Testis (tissue), 5 donors: ENCODE measurements at places on chromosomes 4 and X.
A peak's percentile ranks its signal among the peaks of the same experiment; 100 is the strongest.

DNA sequence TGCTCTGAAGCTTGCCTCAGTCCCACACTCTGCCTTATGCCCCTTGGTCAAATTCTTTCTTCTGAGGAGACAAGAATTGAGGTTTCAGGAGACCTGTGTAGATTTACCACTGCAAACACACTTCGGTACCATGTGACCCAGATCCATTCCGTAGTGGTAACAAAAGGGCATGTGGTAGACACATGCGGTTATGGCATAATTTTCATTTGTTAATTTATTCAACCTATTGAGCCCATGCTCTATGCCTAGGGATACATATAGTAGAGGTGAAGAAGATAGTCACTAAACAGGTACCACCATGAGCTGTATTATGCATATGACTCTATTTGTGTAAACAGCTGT lies 190.9 kb downstream of the NDST4 start:
- DNase-seq: no peak

DNA sequence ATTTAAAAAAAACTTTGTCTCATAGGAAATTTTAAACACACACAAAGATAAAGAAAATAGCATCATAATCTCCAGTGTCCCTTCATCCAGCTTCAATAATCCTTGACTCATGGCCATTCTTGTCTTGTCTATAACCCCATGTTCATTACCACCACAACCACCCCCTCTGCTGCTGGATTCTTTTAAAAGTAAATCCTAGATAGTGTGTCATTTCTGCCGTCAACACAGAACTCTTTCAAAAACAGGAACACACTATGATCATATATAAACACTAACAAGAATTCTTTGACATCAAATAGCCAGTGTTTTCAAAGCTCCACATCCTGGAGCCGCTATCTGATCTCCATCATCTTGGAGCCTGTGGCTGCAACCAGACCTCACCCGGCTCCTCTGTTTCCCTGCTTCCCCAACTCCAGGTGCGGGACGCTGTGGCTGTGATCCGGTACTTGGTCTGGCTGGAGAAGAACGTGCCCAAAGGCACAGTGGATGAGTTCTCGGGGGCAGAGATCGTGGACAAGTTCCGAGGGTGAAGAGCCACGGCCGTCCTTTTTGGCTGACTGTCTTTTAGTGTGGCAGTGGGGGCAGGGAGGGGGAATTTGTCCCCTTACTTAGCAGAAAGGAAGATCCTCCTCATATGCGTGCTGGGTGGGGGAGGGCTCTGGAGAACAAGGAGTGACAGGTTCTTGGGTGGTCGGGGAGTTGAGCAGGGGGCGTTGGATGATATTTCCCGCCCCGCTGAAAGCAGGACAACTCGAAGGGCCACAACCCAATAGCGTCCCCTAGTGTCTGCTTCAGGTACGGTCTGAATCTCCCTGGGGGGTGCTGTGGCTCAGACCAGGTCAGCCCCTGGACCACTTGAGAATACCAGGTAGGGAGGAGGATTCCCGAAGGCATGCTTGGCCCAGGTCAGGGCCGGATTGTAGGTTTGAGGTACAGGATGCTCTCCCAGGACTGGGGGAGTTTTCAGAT lies 15.6 kb downstream of the XPNPEP2 start:
- no peak for DNase-seq

- DNase-seq: no peak
These were observed 43.1 kb downstream of the MRPL1 start for GRCh38 chr4:77905651-77906263.

DNA sequence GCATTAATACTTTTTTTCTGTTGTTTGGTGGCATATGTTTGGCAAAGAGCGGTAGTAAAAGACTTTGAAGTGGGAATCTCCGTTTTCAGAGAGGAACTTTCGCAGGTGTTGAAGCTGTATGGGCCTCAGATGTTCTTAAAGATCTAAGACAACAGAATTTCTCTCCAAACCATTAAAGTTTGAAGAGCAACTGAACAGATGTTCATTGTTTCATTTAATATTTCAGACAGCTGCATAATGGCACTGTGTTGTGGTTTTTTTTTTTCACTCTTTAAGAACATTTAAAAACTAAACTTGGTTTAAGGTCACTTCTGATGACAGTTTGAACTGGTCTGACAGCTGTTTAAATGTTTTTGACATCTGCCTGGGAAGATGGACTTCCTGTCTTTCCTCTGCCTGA lies 882.7 kb upstream of the PCDH10 start:
- DNase-seq: no peak

DNA sequence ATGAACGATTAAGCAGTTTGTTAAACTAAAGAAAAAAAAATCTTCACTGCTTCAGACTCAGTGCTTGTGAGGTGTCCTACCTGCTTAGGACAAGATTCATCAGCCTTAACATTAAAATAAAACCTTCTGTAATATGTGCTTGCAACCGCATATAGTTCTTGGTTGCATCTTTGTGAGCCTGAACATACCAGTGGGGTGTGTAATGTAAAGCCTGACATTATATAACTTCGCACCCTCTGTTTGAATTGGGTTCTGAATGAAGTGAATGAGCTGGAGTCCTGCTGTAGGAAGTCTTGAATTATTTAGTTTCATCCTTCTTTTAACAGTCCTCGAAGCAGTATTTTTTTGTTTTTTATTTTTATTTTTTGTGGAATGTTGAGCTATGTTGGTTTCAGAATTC lies 3.1 kb downstream of the KDM6A start:
- no peak for DNase-seq

- peak; percentile 62 for DNase-seq
These were observed 4.7 kb downstream of the HS3ST1 start for GRCh38 chr4:11424000-11424399.

DNA sequence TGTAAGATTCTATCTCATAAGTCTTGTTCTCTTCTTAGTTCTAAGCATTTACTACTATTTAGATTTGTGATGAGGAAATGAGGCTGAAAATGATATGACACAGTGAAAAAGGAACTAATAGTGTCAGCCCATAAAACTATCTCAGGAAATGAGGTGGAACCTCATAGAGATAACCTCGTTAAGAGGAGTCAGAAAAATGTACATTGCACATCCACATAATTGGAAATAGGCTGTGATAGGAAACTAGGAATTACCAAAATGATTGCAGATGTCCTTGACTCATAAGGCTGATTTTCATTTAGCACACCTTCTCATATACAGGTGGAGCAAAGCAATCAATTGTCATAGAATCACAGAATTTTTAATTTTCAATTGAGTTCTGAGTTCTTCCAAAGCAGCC lies 26.8 kb downstream of the ANXA10 start:
- no peak for DNase-seq

- no peak for DNase-seq
These were observed 65.0 kb downstream of the SCD5 start for GRCh38 chr4:82733636-82734035.

GRCh38 chr4:3372264-3372932 lies 69.4 kb upstream of the HGFAC start:
- no peak for DNase-seq

DNA sequence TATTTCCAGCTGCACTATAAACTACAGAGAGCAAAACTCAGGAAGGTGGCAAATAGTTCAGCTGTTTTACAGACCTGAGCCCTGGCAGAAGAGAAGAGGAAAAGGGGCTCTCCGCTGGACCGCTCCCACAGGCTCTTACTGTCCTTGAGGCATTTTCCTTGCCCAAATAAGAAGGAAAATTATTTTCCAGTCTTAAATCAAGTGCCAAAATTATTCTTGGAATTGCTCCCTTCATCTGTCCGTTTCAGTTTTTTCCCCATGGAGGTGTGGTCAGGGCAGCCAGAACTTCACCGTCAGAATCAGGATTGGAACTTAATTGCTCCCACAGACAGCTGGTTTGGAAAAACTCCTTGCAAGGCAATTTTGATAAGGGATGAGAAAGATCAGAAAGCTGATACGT lies 35.2 kb upstream of the SPINK2 start:
- no peak for DNase-seq

DNA sequence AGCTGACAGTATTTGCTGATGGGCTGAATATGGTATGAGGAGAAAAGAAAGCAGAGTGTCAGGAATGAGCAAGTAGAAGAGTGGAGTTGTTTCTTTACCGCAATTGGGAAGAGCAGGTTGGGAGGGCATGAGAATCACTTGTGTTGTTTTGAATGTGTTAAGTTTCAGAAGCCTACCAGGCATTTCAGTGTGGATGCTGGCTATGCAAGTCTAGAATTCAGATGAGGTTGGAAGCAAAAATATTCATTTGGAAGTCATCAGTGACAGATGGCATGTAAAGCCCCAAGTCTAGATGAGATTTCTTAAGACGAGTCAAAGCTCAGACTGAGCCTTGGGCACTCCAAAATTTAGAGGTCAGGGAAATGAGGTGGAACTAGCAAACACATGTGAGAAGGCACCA lies 156.4 kb downstream of the TSPAN5 start:
- no peak for DNase-seq

DNA sequence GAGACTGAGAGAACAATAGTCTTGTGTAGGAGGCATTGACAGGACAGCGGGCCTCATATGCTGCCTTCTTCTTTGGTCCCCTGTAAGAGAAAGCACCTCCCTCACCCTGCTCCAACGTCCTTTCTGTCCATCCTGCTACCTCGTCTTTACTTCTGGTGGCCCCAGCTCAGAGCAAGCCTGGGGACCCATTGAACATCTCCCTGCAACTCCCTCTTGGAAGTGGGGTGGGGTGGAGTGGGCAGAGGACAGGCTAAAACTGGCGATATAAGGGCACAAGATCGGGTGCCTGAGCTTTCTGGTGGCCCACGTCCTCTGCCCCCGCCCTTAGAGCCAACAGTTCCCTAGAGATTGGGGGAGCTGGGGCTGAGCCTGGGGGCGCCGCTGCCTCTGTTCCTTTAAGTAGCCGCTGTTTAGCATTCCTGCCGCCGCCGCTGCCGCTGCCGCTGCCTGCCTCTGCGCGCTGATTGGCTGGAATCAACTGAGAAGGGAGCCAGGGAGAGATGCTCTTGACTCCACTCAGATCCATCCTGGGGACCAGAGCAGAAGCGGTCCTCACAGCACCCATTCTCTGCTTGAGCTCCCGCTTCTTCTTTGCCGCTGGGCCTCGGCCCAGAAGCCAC lies at the start of gene DLG3:
Gene DLG3 (plus strand): TSS at position 510 of the 620 bp plus-strand sequence. CDS start 367 bp downstream, outside the sequence.
- peak; percentile 38 for DNase-seq

GRCh38 chrX:131046596-131046995 lies 11.6 kb upstream of the ARHGAP36 start:
- DNase-seq: no peak

- DNase-seq: no peak
These were observed 167.8 kb downstream of the LDB2 start for GRCh38 chr4:16730522-16731205.

DNA sequence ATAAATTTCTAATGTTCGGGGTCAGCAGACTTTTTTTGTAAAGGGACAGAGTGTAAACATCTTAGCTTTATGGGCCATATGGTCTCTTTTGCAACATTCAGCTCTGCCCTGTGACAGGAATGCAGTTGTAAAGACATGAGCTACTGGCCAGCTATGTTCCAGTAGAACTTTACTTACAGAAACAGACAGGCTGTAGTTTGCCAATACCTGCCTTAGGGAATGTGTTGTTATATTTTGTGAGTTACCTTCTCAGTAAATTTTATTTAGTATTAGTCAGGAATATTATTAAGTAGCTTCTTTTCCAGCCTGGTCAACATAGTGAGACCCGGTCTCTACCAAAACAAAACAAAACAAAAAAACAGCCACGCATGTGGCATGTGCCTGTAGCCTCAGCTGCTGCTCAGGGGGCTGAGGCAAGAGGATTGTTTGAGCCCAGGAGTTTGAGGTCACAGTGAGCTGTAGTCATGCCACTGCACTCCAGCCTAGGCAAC lies 48.7 kb downstream of the HTT start:
- peak; percentile 74 for DNase-seq

DNA sequence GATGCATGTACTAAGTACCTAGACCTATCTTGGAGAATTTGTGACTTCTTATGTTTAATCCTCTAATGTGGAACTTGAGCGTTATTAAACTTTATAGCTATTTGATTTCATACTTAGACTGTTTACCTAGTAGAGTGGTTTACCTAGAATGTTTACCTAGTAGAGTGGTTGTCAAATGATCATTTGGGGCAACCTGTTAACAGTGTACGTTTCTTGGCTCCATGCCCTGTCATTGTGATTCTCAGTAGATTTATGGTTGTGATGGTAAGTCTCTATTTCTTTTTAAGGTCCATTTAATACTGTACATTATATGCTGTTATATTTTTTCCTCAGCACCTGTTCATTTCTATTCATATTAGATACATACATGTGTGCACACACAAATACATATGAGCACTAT lies 233.0 kb upstream of the MAD2L1 start:
- no peak for DNase-seq

- no peak for DNase-seq
These were observed 59.0 kb upstream of the AGTR2 start for GRCh38 chrX:116111497-116111896.

- no peak for DNase-seq
These were observed 22.5 kb upstream of the ARHGAP6 start for GRCh38 chrX:11688201-11688600.

DNA sequence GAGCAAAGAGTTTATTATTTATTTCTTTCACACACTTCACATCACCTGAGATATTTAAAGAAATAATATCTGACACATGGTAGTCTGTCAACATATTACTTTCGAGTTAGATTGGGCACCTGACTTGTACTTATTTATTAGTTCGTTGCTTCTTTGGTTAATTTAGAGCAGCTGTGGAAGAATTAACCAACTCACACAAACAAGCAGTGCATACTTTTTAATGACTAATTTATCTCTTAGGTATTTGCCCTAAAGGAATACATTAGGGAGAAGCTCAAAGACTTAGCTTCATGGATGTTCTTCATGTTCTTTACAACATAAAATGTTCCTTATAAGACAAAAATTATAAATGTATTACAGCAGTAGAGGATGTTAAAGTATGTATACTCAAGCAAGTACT lies 242.9 kb downstream of the ARHGAP24 start:
- no peak for DNase-seq

- no peak for DNase-seq
These were observed 73.4 kb upstream of the STOX2 start for GRCh38 chr4:183831683-183832082.

GRCh38 chr4:160406263-160406825 lies 1303.5 kb downstream of the RAPGEF2 start:
- no peak for DNase-seq

DNA sequence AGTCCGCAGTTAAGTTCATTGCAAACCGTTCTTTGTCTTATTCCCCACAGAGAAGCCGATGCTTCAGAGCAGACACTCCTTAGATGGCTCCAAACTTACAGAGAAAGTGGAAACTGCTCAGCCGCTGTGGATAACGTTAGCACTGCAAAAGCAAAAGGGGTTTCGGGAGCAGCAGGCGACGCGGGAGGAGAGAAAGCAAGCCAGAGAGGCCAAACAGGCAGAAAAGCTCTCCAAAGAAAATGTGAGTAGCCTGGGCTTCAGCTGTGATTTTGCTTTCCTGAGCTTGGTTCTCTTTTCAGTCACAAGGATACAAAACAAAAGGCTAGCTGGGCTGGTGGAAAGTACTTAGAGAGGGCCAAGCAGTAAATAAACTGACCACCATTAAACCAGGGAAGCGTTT lies 64.0 kb downstream of the AASDH start:
- no peak for DNase-seq

DNA sequence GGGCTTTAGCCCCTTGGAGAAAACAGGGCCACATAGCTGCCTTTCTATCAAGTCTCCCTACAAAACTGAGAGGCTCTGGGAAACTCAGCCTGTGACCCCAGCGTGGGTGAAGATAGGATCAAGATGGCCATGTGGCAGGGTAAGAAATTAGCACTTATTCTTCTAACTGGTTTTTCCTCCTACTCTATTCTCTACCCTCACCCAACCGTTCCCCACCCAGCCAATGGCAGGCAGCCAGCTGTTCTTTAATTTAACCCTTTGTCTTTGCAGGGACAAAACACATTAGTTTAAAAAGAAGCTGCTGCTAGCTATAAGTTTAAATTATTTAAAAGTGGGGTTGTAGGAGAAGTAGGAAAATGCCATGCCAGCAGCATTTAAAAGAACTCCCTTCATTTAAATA lies 2.8 kb downstream of the CLCN5 start:
- DNase-seq: no peak
